ENCODE measurements at places on chromosomes 11 and 22.

DNA sequence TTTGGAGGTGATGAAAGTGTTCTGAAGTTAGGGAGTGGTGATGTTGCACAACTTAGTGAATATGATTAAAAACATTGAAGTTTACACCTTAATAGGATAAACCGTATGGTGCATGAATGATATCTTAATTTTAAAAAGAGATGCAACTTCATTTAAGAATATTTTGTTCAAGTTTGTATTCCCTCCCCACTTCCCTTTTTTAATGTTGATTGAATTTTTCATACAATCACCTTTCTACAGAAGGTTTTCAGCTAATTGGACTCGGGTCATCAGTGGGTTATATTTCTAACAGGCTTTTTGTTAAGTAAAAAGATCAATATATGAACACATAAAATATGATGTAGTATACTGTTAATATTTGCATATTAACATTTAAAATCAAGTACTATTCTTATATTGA lies 72.6 kb downstream of the DDIAS start:
- no peak for DNase-seq

- DNase-seq: no peak
Measured at GRCh38 chr11:27618281-27618915, 81.9 kb downstream of the BDNF start.

- DNase-seq: no peak
Measured at GRCh38 chr11:127109796-127110480, 109.4 kb upstream of the KIRREL3 start.

DNA sequence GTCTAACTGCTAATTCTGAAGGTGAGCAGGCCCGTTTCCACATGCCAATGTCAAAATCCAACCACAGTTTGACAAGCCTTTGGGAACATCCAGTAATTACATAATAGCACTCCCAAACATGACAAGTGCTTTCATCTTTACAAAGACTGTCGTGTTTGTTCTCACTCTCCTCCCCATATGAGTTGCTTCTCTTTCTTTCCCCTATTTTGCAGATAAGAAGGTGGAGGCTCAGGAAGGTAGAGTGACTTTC lies 55.9 kb upstream of the CD44 start:
- no peak for DNase-seq

DNA sequence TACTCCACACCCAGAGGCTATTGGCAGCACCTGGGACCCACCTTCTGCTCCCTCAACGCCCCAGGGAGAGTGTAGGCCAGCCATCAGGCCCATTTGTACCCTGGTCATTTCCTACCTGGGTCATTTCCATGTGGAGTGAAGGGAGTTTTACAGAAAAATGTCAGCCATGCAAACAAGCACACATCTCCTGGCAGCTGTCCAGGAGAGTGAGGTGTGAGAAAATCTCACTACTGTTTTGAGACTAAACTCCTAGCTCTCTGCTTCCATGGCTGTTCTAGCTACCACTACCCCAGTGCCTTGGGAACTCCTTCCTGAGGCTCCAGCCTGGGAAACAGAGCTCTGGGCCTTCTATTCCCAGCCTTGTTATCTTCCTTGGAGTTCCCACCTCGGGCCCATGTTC lies 2.8 kb upstream of the TMPRSS13 start:
- no peak for DNase-seq

- peak; percentile 100 for DNase-seq
Measured at GRCh38 chr11:66568124-66568916, at the start of gene CTSF. TSS of gene CTSF (minus strand) at chr11:66568606. CDS start at chr11:66568486, 120 bp downstream.

Measured in SK-N-SH (cell line).